GM23338 (cell line): ENCODE measurements at places on chromosomes 5 and 9. TPM values are rescaled to one million over a fixed set of nuclear protein-coding genes. Genes with fewer than 3 reads are reported as not detected.

Gene CREB3
- 24.9 and 32.4 TPM in 2 replicates for total RNA-seq

DNA sequence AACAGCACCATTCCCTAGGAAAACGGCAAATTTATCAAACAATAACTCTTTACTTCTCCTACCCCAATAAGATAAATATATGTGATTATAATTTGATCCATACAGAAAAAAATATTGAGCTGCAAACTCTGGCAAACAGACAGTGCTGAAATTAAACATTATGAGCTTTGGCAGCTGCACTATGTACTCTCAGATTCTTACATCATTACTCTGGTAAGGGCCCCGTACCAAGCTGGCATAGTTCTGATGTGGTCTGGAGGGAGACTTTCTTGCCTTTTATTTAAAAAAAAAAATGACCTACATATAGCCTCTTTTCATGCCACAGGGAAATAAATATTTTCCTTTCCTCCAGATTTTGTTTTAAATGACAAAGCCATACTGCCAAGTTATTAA is 95.0 kb downstream of the NR6A1 start:
- no peak for DNase-seq
- no peaks in the 10 kb centered on the region for H3K36me3 ChIP-seq
- no peaks in the 10 kb centered on the region for H3K4me1 ChIP-seq
- H3K27ac ChIP-seq: no peak overlapping the region

GRCh38 chr9:85543196-85543595 is 198.6 kb downstream of the AGTPBP1 start:
- H3K27ac ChIP-seq: no peak overlapping the region
- H3K4me1 ChIP-seq: peaks cover 9% of the 10 kb centered on the region; the same call in 1 of the 2 replicates
- H3K36me3 ChIP-seq: no peaks in the 10 kb centered on the region

Gene LIX1
- total RNA-seq: not detected in 2 replicates

DNA sequence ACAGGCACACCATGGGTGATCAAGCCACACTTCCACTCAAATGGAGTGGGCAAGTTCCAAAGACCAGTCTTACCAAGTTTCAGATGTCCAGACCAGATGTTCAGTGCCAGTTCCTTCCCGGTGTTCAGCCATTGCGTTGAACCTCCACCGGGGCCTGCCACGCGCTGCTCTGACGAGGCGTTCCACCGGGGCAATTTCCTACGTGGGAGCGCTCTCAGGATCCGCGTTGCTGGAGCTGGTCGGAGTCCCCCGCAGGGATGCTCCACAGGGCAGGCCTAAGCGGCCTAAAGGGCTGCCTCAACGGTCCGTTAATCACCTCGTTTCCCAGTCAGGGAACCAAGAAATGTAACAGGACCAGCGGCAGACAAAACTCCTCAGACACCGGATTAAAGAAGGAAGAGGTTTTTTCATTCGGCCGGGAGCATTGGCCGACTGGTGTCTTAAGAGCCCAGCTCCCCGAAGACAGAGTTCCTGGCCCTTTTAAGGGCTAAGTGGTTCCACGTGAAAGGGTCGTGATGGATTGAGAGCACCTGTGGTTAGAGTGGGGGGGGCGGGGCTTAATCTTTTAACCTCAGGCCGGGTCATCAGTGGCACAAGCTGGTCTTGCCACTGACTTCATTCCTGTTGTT is 35.7 kb upstream of the PPP1R26 start:
- H3K4me1 ChIP-seq: no peaks in the 10 kb centered on the region
- no peak for DNase-seq
- H3K36me3 ChIP-seq: no peaks in the 10 kb centered on the region
- no peaks in the 10 kb centered on the region for H3K27me3 ChIP-seq
- H3K4me3 ChIP-seq: no peak overlapping the region

Gene TLX3
- 0.83 TPM in 1 of 2 replicates, not detected in the other for total RNA-seq

Gene SPATA31A3
- not detected in 2 replicates for total RNA-seq

- H3K27ac ChIP-seq: no peak overlapping the region
- H3K27me3 ChIP-seq: no peaks in the 10 kb centered on the region
- H3K4me1 ChIP-seq: no peaks in the 10 kb centered on the region
- no peaks in the 10 kb centered on the region for H3K36me3 ChIP-seq
These were observed 104.1 kb downstream of the SLC25A46 start for GRCh38 chr5:110842948-110843347.

Gene DOCK8
- total RNA-seq: 0.50 and 0.94 TPM in 2 replicates

DNA sequence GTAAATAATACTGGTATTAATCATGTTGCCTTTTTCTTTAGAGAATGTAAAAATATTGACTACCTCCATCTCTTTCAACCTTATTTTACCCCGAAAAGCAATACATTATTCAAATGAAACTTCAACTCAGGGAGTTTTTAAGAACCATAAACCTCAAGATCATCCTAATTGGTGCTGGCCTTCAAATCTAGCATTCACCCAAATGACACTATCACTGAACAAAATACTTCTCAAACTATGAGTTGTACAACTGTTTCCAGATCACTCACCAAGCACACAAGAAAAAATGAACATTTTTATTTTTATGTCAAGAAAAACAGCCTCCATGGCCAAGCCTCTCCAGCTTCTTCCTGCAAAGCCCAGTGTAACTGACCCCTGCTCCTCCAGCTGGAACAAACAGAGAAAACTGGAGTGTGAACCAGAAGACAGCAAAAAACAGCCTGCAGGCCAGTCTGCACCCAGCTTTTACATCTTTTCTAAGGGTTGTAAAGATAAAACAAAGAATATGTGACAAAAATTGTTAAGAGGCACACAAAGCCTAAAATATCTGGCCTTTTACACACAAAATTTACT is 21.2 kb downstream of the AUH start:
- peaks cover 19% of the 10 kb centered on the region for H3K4me1 ChIP-seq
- H3K27ac ChIP-seq: no peak overlapping the region
- H3K4me3 ChIP-seq: no peak overlapping the region
- H3K36me3 ChIP-seq: 0 out of 2 replicates have a peak, but pooled peaks cover 9% of the 10 kb centered on the region

Gene MYMK
- not detected in 2 replicates for total RNA-seq

Gene SV2C
- total RNA-seq: 0.07 and 0.12 TPM in 2 replicates

DNA sequence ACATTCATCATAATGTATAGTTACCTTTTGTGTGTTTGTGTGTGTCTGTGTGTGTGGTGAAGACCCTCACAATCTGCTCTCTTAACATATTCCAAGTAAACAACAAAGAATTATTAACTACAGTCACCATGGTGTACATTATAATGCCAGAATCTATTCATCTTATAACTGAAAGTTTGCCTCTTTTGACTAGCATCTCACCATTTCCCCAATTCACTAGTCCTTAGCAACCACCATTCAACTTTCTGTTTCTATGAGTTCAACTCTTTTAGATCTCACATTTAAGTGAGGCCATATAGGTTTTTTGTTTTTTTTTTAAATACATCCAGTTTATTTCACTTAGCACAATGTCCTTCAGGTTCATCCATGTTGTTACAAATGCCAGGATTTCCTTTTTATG is 83.6 kb downstream of the SMC2 start:
- no peaks in the 10 kb centered on the region for H3K36me3 ChIP-seq
- H3K4me3 ChIP-seq: no peak overlapping the region
- DNase-seq: no peak
- H3K27me3 ChIP-seq: no peaks in the 10 kb centered on the region
- H3K27ac ChIP-seq: no peak overlapping the region

DNA sequence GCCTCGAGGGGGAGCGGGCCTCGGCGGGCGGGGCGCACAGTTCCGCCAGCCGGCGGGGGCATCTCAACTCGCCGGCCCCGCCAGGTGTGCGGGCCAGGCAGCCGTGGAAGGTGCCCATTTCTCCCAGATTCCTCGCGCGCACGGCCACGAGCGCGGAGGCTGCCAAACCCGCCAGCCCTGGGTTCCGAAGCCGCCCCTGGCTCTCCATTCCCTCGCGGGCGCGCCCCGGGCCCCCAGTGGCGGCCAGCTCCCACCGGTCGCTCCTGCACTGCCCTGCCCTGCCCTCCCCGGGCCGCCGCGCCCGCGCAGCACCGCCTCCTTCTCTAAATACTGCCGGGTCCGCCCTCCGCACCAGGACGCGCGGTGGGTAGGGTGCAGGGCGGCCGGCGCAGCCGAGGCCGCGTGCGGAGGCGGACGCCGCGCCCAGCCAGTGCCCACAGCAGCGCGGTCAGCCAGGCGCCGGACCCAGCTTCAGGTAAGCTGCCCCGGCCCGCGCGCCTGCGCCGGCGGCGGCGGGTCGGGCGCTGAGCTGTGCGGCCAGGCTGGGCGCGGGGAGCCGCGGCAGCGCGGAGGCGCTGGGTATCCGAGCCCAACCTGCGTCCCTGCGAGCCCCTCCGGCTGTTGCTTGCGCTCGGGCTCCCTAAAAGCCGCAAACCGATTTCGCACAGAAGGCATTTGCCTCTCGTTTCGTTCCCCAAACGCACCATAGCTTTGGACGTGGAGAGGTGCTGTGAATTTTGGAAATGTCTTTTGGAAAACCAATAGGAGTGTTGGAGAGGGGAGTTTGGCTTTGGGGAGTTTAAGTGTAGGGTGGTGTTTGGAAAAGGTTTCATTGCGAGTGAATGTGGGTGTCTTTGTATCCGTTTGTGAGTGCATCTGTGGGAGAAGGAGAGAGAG is at the start of gene TMEM171:
TSS of gene TMEM171 (plus strand) at position 354 of the 897 bp plus-strand sequence. CDS start 2,799 bp downstream, outside the sequence.
- H3K27me3 ChIP-seq: peaks cover 56% of the 10 kb centered on the region
- peak within 1 kb of the TSS; percentile 87 for H3K4me3 ChIP-seq
- no peaks in the 10 kb centered on the region for H3K36me3 ChIP-seq
- DNase-seq: peak; percentile 85
- H3K27ac ChIP-seq: no peak within 1 kb of the TSS

GRCh38 chr5:125486634-125487033 is 740.2 kb upstream of the ZNF608 start:
- H3K4me1 ChIP-seq: peaks cover 22% of the 10 kb centered on the region
- no peak for DNase-seq
- no peak overlapping the region for H3K27ac ChIP-seq
- H3K27me3 ChIP-seq: no peaks in the 10 kb centered on the region

GRCh38 chr9:34377404-34377746 is 677 bp upstream of the MYORG start:
- peaks cover 29% of the 10 kb centered on the region for H3K4me1 ChIP-seq
- DNase-seq: no peak
- peaks cover 43% of the 10 kb centered on the region for H3K27me3 ChIP-seq
- no peaks in the 10 kb centered on the region for H3K36me3 ChIP-seq
- H3K27ac ChIP-seq: no peak overlapping the region
- H3K4me3 ChIP-seq: peak overlapping the region; percentile 81

- H3K4me1 ChIP-seq: no peaks in the 10 kb centered on the region
- H3K36me3 ChIP-seq: no peaks in the 10 kb centered on the region
- peaks cover 21% of the 10 kb centered on the region for H3K27me3 ChIP-seq
- DNase-seq: peak; percentile 22
- H3K4me3 ChIP-seq: no peak overlapping the region
These were observed 8.3 kb upstream of the CCNO start for GRCh38 chr5:55241746-55242145.

Gene TMEM252
- total RNA-seq: not detected in 2 replicates

Gene OR13C4
- not detected in 2 replicates for total RNA-seq

DNA sequence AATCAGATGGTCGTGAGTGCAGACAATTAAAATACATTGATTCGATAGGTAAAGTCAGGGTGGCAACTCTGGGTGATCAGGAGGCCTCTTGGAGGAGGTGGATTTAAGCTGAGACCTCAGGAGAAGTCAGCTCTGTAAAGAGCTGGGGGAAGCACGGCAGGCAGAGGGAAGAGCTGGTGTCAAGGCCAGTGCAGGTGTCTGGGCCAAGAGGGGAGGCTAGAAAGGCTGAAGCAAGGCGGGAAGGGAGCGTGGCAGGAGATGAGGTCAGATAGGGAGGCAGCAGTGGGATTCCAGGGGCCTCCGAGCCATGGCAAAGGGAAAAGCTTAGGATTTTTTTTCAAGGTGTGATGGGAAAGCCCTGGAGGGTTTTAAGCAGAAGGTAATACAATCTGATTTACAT is 178.7 kb downstream of the FSTL4 start:
- no peaks in the 10 kb centered on the region for H3K4me1 ChIP-seq
- DNase-seq: no peak
- no peaks in the 10 kb centered on the region for H3K27me3 ChIP-seq
- H3K36me3 ChIP-seq: no peaks in the 10 kb centered on the region
- no peak overlapping the region for H3K27ac ChIP-seq
- H3K4me3 ChIP-seq: no peak overlapping the region

DNA sequence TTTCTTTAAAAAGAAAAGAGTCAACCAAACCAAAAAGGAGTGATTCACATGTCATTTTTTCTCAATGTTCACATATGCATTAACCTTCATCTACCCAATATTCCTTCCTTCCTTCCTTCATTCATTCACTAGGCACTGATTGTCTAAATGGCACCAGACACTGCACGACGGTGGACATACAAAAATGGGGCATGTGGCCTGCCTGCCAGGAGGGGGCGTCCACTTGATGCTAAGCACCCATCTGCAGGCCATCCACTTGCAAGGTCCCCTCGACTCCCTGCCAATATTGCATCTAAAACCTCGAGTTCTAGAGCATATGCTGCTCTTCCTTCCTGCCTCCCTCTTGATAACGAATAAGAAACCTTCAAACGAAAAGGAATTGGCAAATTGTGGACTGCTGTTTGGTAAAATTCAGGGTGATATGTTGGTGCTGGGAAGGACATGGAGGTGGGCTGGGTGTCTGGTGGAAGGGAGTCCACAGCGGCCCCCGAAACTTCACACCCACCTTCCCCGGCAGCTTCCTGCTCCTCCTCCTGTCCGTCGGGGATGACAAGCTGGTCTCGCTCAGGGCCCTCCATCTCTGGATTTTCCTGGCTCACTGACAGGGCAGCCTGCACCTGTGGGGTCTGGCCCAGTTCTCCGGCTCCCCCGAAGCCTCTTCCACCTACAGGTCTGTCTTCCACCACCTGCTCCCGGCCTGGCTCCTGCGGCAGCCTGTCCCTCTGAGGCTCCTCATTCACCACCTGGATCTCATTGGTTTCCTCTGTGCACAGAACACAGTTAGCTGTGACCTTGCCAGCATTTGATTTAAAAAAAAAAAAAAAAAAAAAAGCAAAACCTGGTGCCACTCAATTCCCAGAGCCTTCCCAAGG is 64.3 kb downstream of the GOLM1 start:
- peak overlapping the region; percentile 45; the same call in 1 of the 2 replicates for H3K27ac ChIP-seq

GRCh38 chr5:78002690-78003089 is 226.6 kb upstream of the TBCA start:
- no peak overlapping the region for H3K4me3 ChIP-seq
- no peak for DNase-seq
- no peak overlapping the region for H3K27ac ChIP-seq
- no peaks in the 10 kb centered on the region for H3K4me1 ChIP-seq

- no peaks in the 10 kb centered on the region for H3K27me3 ChIP-seq
- H3K27ac ChIP-seq: no peak overlapping the region; the same call in 1 of the 2 replicates
- peaks cover 31% of the 10 kb centered on the region for H3K4me1 ChIP-seq
- H3K36me3 ChIP-seq: no peaks in the 10 kb centered on the region
These were observed 44.5 kb upstream of the DPYSL3 start for GRCh38 chr5:147554261-147554817.

Gene F2RL1
- total RNA-seq: 27.1 and 32.1 TPM in 2 replicates

DNA sequence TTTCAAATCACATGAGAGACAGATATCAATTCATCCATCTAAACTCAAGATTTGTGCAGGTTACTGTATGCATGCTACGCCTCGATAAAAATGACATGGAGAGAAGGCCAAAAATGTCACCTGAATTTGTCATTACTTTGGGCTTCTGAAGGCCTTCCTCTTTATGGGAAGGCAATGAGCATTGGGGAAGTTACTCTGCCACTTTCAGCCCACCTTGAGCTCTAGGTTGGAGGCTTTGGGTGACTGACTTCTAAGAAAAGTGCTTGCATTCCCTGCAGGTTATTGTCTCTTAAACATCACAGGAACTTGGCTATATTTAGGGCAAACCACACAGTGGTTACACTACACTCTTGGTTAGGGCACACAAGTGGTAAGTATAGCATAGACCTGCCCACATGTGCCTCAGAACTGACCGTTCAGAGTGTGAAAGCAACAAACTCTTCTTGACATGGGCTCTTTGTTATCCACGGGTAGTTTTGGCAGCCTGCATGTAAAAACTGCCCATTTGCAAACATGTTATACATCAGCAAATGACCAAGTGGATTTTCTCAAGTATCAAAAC is 169.5 kb downstream of the ZNF608 start:
- peaks cover 10% of the 10 kb centered on the region for H3K27me3 ChIP-seq
- no peak overlapping the region for H3K27ac ChIP-seq
- H3K4me3 ChIP-seq: no peak overlapping the region
